ENCODE measurements at places on chromosomes 16 and 17.

DNA sequence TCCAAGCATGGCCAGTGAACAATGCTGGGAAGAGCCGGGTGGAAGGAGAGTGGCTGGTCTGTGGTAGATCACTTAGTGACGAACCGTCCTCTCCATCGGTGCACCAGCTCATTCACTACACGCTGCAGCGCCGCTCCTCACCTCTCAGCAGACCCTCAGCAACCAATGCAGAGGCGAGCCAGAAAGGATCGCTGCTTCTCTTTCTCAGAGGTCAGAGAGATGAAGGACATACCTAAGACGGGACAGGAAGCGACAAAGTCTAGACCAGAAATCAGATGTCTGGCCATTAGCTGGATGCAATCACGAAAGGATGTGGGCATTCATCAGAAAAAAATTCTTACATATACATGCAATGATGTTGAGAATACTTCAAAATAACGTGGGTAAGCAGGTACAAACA is 26.9 kb downstream of the NSMCE1 start:
- no peak for DNase-seq

DNA sequence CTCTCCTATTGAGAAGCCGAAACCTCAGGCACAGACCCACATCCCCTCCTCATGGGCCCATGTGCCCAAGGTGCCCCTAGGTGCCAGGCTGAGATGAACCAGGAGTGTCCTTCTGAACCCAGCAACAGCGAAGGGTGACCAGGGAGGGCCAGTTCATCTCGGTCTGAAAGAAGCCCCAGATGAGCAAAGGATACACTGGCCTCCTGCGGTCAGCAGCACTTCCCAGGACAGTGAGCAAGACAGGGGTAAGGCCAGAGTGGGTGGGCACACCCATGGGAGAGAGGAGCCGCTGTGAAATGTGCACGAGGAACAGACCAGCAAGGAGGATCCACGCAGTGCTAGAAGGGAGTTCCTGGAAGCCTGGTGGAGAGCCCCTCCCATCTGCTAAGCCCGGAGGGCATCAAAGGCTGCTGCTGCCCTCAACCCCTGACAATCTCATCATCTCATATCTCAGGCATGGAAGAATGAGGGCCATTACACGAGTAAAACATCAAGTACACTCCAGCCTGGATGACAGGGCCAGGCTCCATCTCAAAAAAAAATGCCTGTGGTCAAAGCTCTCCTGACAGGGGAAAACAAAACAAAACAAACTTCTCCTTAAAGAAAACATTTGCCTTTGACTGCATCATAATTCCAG is 3.3 kb upstream of the HBZ start:
- DNase-seq, result no peak

DNA sequence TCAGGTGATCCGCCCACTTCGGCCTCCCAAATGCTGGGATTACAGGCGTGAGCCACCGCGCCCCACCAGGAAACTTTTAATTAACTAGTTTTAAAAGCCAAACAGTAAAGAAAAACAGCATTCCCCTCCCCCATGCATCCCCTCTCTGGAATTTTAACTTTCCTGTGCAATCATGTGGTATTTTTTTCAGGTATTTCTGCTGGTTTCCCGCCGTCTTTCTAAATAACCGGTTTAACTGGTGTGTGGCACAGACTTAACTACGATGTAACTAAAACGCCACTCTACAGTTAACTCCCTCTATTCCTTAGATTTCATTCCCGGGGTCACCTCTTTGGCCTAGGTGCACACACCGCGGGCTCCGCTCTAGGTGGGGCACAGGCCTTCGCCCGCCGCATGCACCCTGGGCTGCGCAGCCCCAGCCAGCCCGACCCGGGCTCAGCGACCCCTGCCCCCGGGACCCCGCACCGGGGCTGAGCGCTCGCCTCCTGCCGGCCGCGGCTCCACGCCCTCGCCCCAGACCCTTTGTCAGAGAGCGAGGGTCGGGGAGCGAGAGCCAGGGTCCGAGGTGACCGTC is 15.1 kb upstream of the UTP6 start:
- DNase-seq, result no peak

GRCh38 chr16:65200857-65201256 is 79.0 kb upstream of the CDH11 start:
- DNase-seq, result no peak

GRCh38 chr16:27355610-27356009 is 41.8 kb downstream of the IL4R start:
- DNase-seq, result no peak

- no peak for DNase-seq
Measured at GRCh38 chr16:3000540-3000939, 12.2 kb upstream of the CLDN9 start.

DNA sequence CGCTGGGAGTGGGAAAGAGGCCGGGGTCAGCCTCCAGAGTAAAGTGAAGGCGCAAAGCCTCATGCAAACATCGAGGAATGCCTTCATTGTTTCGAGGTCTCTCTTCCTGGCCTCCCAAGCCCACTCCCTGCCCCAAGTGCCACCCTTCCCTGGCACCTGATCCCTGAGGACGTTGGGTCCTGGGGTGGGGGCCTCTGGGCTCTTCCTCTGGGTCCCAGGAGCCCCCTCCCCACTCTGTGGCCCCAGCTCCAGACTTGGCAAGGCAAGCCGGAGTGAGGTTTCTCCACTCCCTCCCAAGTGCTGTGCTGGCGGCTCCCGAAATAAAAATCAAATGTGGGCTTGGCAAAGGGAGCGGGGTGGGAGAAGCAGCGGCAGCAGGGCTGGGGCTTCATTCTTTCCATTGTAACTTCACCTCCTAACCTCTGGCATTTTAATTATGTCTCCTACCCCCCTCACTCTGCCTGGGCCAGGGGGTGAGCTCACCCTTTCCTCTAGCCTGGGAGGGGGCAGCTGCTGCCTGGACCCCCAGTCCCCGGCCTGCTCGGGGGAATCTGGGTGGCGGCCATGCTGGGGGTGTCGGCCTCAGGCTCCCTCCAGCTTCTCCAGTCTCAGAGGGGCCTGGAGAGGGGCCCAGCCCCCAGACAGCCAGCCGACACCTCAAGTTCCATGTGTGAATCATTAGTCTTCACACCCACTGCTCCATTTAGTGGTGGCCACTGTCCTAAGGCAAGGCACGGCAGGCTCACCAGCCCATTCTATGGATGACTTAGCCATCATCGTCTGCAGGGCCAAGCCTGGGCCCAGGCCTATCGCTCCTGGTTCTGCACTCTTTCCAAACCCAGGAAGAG is 14.6 kb upstream of the TMEM92 start:
- DNase-seq, result no peak

- DNase-seq, result no peak
Measured at GRCh38 chr17:66481271-66481670, 178.9 kb downstream of the PRKCA start.

DNA sequence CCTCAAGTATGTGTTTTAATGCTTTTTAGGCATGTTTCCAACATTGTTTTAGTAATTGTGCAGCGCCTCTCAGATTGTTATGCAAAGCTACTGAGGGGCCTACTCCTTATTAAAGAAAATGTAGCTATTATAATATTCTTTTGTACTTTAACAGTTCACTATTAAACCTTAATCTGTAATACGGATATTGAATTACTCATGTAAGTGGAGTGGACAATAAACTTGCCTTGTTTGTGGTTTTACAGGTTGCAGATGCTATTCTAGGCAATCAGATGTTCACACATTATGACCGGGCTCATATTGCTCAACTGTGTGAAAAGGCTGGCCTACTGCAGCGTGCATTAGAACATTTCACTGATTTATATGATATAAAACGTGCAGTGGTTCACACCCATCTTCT is 41.0 kb downstream of the PTRH2 start:
- DNase-seq, result no peak

- DNase-seq, result no peak
Measured at GRCh38 chr17:57620576-57620975, 124.5 kb downstream of the CCDC182 start.

GRCh38 chr17:29019475-29020181 is 13.8 kb upstream of the SEZ6 start:
- no peak for DNase-seq

DNA sequence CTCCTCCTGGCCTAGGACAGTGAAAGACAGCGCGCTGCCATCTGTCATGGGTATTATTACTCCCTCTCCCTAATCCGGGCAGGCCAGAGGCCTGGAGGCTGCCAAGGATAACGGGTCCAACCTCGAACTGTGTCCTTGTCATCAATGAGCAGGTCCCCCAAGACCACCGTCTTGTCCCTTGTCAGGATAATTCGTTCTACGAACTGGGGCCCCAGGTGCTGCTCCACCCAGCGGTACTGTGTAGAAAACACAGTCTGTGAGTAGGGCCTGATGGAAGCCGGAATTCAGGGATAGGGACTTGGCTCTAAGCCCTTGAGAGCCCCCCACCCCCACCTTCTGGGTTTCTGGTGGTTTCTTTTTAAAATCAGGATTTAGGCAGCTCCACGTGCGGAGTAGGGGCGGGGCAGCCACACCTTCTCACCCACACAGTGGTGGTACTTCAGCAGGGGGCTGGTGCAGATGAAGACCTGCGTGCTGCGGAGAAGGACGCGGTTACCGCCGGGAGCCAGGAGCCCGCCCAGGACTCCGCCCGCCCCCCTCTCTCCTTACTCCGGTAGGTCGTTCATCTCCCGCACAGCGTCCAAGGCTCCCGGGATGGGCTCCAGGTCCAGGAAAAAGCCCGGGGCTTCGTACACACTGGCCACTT is 787 bp downstream of the NT5C start:
- no peak for DNase-seq

DNA sequence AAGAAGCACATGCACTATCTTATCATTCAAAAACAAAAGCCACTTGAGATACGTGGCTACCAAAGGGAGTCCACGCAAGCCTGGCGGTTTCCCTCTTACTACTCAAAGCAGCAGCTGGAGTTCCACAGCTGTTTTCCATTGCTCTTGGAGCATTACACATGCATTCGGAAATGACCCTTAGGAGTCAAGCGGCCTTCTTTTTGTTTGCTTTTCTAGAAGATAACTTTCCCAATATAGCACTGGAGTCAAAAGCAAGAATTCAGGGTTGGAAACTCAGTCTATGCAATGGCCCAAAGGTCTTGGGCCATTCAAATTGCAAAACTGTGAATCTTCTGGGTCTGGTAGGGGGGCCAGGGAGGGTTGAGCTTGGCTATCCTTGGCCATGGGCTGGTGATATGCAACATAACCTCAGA is 97.8 kb upstream of the MAF start:
- DNase-seq, result no peak

DNA sequence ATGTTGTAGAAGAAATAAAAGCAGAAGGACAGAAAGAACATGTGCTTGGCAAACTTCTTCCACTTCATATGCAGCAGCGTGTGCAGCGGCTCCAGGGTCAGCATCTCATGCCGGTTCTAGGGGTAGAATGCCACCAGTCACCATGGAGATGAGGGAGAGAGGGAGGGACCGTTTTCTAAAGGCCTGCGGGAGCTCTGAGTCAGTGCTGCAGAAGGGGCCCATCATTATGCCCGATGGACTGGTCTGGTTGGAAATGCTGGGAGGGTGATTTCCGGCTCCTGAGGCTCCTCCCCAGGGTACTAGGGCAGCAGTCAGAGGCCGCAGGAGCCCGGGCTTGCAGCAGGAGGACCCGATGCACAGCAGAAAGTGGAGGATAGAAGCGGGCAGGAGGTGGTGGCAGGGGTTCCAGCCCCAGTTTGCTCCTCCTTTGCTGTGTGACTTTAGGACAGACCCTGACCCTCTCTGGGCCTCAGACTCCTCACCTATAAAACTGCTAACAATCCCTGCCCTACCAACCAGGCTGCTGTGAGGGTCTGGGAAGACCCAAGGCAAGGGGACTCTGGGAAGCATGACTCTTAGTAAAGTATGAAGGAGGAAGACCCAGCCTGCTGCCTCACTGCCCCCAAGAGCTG is 28.6 kb downstream of the TRPV3 start:
- no peak for DNase-seq

- no peak for DNase-seq
Measured at GRCh38 chr17:17515934-17516930, 20.0 kb upstream of the RASD1 start.

- no peak for DNase-seq
Measured at GRCh38 chr17:64256913-64257807, 5.9 kb downstream of the TEX2 start.

DNA sequence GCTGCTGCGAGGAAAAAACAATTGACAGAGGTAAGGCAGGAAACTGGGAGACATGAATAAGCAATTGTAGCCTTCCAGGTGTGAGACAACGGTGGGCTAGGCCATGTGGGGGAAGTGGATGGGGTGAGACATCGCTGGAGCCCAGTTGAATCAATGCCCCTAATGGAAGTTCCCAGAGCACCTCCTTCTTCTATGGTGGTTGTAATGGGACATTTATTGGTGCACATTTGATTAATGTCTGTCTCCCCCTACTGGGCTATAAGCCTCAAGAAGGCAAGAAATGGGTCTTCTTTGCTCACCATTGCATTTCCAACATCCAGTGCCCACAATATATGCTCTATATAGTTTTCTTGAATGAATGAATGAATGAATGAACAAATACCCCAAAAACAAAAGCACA is 22.7 kb upstream of the CD300E start:
- DNase-seq, result no peak

DNA sequence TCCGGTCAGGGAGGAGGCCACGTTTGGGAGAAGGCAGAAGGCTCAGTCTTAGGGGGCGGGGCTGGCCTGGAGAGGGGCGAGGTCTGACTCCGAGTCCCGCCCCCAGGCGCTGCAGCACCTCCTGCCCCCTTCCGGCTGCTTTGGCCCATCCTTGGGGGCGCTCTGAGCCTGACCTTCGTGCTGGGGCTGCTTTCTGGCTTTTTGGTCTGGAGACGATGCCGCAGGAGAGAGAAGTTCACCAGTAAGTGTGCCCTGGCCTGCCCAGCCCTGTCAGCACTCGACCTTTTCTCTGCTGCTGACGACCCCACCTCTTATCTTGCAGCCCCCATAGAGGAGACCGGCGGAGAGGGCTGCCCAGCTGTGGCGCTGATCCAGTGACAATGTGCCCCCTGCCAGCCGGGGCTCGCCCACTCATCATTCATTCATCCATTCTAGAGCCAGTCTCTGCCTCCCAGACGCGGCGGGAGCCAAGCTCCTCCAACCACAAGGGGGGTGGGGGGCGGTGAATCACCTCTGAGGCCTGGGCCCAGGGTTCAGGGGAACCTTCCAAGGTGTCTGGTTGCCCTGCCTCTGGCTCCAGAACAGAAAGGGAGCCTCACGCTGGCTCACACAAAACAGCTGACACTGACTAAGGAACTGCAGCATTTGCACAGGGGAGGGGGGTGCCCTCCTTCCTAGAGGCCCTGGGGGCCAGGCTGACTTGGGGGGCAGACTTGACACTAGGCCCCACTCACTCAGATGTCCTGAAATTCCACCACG is 1.5 kb downstream of the TNFRSF12A start:
- DNase-seq, result no peak

Measured in CMK (cell line).